ENCODE measurements at places on chromosomes 16 and 17. TPM values are rescaled to one million over a fixed set of nuclear protein-coding genes. Genes with fewer than 3 reads are reported as not detected.

DNA sequence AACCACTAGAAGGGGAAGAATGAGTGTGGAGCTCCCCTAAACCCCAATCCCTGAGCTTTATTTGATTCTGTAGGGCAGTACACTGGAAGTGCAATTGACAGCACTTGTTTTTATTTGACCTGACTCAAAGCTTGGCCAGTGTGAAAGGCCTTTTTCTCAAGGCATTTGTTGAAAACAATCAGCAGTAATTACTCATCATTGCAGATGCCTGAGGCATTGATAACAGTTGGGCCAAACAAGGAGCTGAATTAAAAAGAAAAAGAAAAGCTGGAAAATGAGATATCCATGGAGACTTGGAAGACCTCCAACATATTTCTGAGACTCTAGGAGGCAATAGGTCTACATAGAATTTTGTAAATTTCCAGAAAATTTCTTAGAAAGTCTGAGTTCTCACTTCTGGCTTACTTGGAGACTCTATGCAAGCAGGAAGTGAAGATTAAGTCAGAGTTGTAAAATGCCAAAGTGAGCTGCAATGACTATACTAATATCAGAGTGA, 200.8 kb upstream of the KCNJ16 start:
- no peaks in the 10 kb centered on the region for H3K36me3 ChIP-seq
- no peak overlapping the region for H3K27ac ChIP-seq

Gene FNDC8
- total RNA-seq: not detected

DNA sequence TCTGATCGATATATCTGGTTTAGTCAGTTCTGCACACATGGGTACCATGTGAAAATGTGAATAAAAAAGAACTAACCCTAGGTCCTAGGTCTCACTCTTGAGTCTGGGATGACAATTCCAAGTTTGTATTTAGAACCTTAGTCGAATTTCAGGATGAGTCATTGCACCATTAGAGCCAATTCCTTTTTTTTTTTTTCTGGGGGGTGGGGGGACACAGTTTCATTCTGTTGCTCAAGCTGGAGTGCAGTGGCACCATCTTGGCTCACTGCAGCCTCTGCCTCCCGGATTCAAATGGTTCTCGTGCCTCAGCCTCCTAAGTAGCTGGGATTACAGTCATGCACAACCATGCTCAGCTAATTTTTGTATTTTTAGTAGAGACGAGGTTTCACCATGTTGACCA, 41.6 kb downstream of the SPAG9 start:
- H3K4me1 ChIP-seq: peaks cover 3% of the 10 kb centered on the region
- DNase-seq: no peak
- H3K4me3 ChIP-seq: no peak overlapping the region
- no peaks in the 10 kb centered on the region for H3K27me3 ChIP-seq
- no peak overlapping the region for H3K27ac ChIP-seq

DNA sequence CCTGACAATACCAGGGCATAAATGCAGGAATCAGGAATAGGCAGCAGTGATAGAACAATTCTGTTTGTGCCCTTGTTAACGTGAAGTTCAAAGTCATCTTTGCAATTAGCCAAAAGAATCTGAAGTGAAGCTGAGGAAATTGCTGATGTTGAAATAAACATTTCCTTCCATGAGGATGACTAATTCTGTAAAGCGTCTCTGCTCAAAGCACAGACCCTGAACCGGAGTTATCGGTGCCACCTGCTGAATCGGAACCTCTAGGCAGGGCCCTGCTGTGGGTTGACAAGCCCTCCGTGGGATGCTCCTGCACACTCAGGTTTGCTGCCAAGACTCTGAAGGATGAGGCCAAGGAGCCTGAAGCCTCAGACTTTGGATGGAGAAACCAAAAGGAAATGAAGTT, 37.0 kb upstream of the CDH1 start:
- no peaks in the 10 kb centered on the region for H3K27me3 ChIP-seq
- H3K36me3 ChIP-seq: no peaks in the 10 kb centered on the region
- no peak overlapping the region for H3K27ac ChIP-seq
- H3K4me3 ChIP-seq: no peak overlapping the region
- peaks cover 5% of the 10 kb centered on the region for H3K4me1 ChIP-seq
- no peak for DNase-seq

- peak within 1 kb of the TSS; percentile 95 for H3K4me3 ChIP-seq
- no peaks in the 10 kb centered on the region for H3K27me3 ChIP-seq
These were observed at the start of the genes CTNS and SHPK for GRCh38 chr17:3636154-3636907. TSS of gene CTNS (plus strand) at chr17:3636760. CDS start at chr17:3640207, 3,447 bp downstream. TSS of gene SHPK (minus strand) at chr17:3636250. CDS start at chr17:3636219, 31 bp downstream.

Gene ODAD4
- total RNA-seq: 0.39 TPM

Gene GPR179
- total RNA-seq: not detected

GRCh38 chr17:64411999-64412771, 21.5 kb upstream of the PECAM1 start:
- no peak overlapping the region for H3K4me3 ChIP-seq
- H3K4me1 ChIP-seq: peaks cover 9% of the 10 kb centered on the region
- DNase-seq: no peak

- H3K27ac ChIP-seq: no peak overlapping the region
- H3K27me3 ChIP-seq: no peaks in the 10 kb centered on the region
- H3K36me3 ChIP-seq: peaks cover 37% of the 10 kb centered on the region
These were observed 51.1 kb downstream of the SF3B3 start for GRCh38 chr16:70574595-70575271.

Gene KRTAP9-2
- total RNA-seq: not detected

DNA sequence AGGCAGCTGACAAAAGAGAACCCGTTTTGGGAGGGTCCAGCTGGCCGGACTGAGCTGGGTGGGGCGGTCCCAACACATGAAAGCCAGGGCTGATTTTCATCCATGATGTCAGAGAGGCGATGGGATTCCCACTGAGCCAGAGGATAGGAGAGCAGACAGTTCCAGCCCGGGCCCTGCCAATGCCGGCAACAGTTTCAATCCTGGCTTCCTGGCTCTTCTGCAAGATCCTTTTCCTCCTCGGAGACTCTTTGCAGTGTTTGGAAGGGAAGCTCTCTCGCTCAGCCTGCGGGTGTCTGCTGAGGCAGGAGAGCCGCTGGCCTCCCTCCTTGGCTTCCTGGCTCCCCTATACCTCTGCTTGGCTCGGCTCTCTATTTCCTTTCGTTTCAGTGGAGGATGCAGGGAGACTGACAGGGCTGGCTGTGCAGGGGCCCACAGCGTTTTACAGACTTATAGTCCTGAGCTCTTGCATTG, 145.5 kb upstream of the SOX9 start:
- no peaks in the 10 kb centered on the region for H3K27me3 ChIP-seq
- H3K4me3 ChIP-seq: no peak overlapping the region
- no peak overlapping the region for H3K27ac ChIP-seq
- no peaks in the 10 kb centered on the region for H3K36me3 ChIP-seq

DNA sequence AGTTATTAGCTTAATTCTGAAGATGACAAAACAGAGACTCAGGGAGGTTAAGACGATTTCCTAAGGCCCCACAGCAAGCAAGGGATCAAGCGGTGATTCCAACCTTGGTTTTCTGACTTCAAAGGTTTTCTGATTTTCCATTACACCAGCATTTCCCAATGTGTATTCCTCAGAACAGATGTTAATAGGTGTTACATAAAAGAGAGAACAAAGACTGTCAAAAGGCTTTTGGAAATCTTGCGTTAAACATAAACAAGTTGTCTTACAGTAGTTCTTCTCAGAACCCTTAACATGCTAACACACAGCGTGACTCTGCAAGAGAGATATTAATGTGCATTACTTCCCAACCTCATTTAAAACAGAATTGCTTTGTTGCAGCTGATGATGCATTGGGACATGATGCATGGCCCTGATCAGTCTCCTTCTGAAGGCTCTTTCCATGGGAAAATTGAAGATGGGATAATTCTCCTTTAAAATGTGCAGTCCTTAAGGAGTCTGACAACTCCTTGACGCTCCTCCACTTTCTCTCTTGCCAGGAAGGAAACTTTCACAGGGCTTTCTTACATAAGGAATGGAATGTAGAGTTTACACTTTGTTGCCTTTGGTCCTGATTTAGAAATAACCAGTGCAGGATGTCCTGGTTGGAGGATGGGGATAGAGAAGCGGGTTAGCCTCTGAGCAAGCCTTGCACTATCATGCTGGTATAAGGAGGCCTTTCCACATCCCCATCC, 21.5 kb upstream of the MMD start:
- no peak for DNase-seq
- H3K4me3 ChIP-seq: no peak overlapping the region
- no peaks in the 10 kb centered on the region for H3K4me1 ChIP-seq
- peaks cover 4% of the 10 kb centered on the region for H3K27me3 ChIP-seq
- no peak overlapping the region for H3K27ac ChIP-seq

DNA sequence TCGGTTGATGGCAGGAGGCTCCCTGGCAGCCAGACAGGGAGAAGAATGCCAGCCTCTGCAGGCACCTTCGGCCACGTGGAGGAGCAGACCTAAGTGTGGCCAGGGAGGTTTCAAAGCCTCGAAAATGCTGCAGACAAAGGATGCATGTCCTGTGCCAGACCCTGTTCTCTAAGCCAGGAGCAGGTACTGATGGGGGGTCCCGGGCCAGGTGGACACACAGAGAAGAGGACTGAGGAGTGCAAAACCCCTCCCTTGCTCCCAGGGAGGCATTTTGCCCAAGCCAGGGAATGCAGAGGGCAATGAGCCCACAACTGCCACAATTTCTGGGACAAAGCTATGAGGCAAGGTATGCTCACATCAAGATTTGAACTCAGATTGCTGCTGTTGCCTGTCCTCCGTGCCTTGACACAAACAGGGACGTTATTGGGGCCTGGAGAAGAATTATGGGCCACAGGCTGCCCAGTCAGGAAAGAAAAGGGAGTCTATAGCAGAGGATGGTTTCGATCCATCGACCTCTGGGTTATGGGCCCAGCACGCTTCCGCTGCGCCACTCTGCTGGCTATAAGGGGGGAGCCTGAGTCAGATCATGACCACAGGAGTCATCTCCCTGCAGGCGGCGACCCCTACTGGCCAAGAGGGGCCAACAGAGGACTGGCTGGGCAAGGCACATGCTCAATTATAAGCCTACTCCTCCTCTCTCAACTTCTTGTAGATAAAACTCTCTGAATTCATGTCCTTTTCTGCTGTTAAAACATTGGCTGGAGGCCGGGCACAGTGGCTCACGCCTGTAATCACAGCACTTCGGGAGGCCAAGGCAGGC, 25.1 kb upstream of the FOXK2 start:
- peak overlapping the region; percentile 87 for H3K27ac ChIP-seq
- H3K4me3 ChIP-seq: peak overlapping the region; percentile 12
- DNase-seq: peak; percentile 81
- peaks cover 4% of the 10 kb centered on the region for H3K36me3 ChIP-seq

Gene VMP1
- total RNA-seq: 374 TPM

Gene PITPNC1
- 17.7 TPM for total RNA-seq

Gene GH1
- total RNA-seq: not detected
